ENCODE measurements at places on chromosomes 1 and 21. TPM values are rescaled to one million over a fixed set of nuclear protein-coding genes. Genes with fewer than 3 reads are reported as not detected.

Gene INAVA
- total RNA-seq, result not detected

GRCh38 chr1:246295968-246296367, 211.1 kb downstream of the SMYD3 start:
- DNase-seq, result no peak

DNA sequence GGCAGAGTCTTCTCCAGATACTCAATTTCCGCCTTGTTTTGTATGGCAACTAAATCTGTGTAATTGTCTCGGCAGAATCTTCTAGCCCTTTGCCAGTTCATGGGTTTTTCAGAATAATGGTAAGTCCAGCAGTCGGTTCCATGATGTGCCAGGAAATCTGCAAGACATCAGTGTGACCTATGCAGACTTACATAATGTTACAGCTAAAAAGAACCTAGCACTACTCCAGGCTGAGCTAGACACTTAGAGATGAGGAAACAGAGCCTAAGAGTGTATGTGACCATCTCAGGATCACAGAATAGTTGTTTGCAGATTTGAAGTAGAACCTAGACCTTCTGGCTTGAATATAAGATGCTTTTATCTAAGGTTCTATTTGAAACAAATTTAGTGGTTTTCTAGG, 2.8 kb downstream of the SELL start:
- DNase-seq, result no peak

- DNase-seq, result no peak
Measured at GRCh38 chr1:87513255-87513654, 184.6 kb downstream of the LMO4 start.

Measured in Right ventricle myocardium superior (tissue), 1 donor.